CMK (cell line): ENCODE measurements at places on chromosomes 13 and 19.
A peak's percentile ranks its signal among the peaks of the same experiment; 100 is the strongest.

DNA sequence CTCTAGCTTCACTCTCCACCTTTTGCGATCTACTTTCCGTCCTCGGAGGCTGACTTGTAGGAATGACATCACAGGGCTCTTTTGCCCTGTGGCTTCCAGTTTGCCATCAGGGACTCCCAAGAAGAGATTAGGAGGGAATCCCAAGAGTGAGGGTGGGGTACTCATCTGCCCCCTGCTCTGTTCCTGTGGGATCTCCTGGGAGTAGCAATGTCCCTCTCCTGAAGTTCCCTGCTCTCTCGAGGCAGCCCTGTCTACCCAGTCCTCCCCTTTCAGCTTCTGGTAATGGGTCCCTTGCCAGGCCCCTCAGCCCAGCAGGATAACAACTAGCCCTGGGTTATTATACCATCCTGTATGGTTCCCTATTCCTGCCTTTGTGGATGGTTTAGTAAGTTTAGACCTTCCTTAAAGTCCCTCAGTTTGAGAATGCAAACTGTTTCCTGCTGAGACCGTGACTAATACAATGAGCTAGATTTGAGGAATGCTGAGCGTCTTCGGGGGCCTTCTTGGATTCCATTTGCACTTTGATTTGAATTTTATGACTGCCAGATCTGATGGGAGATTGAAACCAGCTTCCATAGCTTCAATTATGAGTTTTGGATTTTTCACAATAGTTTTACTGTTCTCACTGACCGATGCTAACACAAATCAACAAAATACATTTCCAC lies 73.7 kb upstream of the IPO5 start:
- no peak for DNase-seq

GRCh38 chr13:69857183-69857821 lies 250.3 kb upstream of the ATXN8OS start:
- peak; percentile 15 for DNase-seq

DNA sequence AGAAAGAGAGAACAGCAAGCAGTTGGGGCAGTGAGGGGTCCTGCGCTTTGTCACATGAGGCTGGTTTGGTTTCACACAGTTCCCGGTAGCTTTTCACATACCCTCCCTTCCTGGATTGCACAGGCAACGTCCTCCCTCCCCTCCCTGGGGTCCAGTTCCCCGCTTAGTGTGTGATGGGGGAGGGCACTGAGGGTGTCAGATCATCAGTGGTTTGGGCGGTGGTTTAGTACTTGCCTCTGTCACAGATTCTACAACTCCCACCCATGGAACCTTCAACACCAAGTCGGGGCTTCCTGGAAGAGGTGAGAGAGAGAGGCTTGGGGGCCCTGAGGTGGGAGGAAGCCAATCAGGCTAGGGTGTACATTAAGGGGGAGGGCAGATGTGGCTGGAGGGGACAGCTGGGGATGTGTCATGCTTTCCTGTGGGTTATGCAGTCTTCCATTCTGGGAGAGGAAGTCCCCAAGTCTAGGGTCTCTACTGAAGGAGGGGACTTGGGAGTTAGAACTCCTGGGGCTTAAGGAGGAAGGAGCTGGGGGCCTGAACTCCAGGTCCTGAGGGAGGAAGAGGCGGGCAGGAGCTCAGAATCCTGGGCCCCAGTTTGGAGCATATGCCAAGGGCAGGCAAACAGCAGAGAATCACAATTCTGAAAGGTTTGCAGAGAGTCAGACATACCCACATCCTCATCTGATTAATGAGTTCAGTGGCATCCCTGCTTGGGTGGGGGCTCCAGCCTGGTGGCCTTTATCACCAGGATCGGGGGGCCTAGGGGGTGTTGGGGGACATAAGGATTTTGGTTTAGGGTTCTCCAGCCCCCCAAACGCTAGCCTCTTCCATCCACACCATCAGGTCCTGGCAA lies at the start of gene NKG7:
Gene NKG7 (minus strand): TSS at position 6 of the 856 bp plus-strand sequence. CDS start 119 bp downstream, outside the sequence.
- peak; percentile 92 for DNase-seq

- no peak for DNase-seq
These were observed 23.1 kb downstream of the MAP2K2 start for GRCh38 chr19:4100647-4101495.

GRCh38 chr13:43240278-43240677 lies 216.9 kb downstream of the DNAJC15 start:
- DNase-seq, result no peak

DNA sequence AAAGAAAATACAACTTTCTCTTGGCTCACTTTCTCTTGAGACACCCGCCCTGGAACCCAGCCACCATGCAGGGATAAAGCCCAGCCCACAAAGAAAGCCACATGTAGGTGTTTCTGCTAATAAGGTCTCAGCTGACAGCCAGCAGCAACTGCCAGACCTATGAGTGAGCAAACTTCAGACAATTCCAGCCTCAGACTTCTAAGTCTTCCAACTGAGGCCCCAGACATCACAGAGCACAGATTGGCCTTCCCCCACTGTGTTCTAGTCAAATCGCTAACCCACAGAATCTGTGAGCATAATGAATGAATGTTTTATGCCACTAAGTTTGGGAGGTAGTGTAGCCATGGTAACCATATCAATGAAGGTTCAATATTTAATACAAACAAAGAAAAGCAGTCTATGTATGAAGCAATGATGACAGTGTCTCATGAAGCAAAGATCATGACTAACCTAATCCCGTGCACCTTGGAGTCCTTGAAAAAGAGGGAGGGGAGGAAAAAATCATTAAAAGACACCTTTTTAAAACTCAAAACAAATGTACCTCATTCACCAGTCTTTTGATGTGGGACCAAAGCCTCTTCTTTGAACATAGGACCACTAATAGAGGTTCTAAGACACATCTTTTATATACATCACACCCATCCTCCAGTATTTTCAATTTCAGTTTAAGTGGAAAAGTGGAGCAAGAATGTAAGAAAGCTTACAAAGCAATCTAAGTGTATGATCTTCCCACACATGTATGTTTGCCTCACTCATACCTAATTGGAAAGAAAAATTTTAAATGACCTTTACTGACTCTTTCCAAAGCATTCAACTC lies 6.2 kb downstream of the MRPS31 start:
- DNase-seq, result no peak

DNA sequence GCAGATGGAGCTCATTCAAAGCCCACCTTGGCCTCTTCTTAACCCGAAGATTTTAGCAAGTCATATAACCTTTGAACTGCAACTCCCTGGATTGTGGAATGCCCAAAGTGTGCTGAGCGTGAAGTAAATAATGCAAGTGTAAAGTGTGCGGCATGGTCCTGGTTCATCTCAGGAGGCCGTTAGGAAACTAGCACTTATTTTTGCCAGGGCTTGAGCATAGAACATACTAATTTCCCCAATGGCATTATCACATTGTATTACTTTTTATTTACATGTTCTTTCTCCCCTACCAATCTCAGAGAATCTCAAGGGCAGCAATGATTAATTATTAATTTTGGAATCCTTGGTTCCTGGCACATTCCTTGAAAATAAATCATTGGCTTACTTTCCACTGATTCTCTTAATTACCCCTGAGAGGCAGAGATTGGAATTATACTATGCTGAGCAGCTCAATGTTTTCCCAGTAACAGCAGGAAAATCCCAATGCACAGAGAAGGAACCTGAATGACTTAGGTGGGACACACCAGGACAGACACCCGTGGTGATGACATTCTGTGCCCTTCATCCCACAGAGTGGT lies 128.8 kb upstream of the GJB6 start:
- no peak for DNase-seq

- no peak for DNase-seq
These were observed 14.1 kb upstream of the MYH14 start for GRCh38 chr19:50189331-50189730.

DNA sequence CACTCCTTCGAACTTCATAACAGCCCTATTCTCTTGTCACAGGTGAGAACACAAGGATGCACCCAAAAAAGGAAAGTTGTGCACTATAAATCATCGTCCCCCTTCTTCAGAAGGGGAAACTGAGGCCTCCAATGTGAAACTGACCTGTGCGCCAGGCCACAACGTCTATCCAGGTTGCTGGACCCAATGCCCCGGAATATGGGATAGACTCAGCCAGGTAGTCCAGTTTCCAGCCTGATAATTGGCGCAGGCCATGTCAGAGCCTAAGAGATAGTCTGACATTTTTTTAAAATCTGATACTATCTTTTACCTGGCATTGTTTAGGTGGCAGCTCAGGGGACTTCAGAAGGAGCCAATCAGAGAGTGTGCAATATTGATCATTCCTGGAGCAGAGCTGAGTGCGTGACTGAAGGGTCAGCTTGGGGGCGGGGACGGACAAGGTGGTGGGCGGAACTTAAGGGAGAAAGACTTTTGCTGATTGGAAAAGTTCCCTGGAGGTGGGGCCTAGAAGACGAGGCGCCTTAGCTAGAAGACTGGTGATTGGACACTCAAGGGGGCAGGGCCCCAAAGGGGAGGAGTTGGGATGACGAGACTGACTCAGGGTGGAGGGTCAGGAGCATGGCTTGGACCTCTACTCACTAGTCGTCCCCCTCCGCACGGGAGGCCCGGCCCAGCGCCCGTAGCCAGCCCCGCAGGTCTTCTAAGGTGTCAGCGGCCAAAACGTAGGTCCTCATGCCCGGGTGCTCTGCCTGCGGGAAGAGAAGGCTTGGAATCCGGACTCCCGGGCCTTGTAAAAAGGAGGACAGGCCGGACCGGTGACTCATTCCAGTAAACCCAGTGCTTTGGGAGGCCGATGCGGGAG lies 8.5 kb downstream of the PLEKHA4 start:
- no peak for DNase-seq

GRCh38 chr13:73065036-73065435 lies 6.2 kb downstream of the KLF5 start:
- no peak for DNase-seq

DNA sequence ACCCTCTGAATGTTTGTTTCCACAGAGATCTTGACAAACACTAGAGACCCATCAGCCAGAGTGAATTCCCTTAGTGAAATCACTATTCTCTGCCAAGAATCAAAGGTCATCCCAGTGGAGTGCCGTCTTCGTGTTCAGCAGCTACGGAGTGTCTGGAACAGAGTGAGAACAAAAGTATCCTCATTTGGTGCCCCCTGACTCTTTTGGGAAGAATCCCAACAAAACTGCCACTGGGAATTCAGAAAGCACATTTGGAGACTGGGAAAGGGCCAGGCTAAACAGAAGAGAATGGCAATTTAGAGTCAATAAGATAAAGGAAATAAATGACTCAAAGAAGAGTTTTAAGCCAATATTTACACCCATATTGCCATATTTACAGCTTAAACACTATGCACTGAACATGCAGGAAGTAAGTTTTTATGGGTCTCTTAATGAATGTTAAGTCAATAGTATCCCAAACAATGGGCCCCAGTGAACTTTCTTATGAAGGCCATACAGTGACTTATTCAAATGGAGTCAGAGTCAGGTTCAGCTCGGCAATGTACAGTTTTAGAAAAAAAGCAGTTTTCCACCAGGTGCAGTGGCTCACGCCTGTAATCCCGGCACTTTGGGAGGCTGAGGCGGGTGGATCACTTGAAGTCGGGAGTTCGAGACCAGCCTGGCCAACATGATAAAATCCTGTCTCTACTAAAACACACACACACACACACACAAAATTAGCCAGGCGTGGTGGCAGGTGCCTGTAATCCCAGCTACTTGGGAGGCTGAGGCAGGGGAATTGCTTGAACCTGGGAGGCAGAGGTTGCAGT lies 392.6 kb downstream of the KLF5 start:
- no peak for DNase-seq

DNA sequence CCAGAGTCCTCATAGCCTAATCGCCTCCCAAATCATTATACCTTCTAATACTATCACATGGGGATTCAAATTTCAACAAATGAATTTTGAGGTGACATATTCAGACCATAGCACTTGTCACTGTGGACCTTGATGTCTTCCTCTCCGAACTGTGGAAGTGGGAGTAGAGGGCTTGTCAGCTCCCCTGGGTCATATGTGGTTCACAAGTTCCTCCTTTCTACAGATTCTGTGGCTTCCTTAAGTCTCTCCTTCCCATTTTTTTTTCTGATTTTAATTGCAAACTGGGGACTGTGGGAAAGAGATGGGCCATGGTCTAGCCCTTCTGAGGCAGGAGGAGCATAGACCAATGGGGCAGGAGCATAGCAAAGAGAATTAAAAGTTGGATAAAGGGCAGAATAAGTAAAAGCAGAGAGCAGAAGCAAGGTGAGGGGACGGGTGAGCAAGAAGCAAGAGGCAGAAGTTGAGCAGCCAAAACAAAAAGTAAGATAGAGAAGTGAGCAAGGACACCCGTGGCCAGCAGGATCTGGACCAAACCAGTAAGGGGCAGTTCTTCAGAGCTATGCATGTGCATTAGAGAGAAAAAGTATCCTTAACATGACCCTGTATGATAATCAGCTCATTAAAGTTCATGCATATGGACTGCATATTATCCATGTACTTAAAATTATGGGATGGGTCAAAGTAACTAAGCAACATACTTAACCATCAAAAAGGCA lies 2.6 kb upstream of the SIGLEC7 start:
- DNase-seq, result no peak

- DNase-seq, result no peak
These were observed 1419.4 kb upstream of the SPRY2 start for GRCh38 chr13:81760316-81760715.

GRCh38 chr19:48113190-48113917 lies 2.7 kb upstream of the PLA2G4C start:
- no peak for DNase-seq

GRCh38 chr13:109626386-109627171 lies 159.8 kb downstream of the IRS2 start:
- no peak for DNase-seq

GRCh38 chr13:41654796-41655195 lies 197.4 kb downstream of the RGCC start:
- no peak for DNase-seq

GRCh38 chr13:29101409-29101808 lies 281.3 kb downstream of the MTUS2 start:
- DNase-seq, result no peak

GRCh38 chr19:42018503-42019193 lies 24.6 kb upstream of the ATP1A3 start:
- DNase-seq, result no peak

- no peak for DNase-seq
These were observed 44.1 kb downstream of the UBL3 start for GRCh38 chr13:29805994-29806979.

- no peak for DNase-seq
These were observed 13.9 kb downstream of the COL4A1 start for GRCh38 chr13:110293037-110293436.

DNA sequence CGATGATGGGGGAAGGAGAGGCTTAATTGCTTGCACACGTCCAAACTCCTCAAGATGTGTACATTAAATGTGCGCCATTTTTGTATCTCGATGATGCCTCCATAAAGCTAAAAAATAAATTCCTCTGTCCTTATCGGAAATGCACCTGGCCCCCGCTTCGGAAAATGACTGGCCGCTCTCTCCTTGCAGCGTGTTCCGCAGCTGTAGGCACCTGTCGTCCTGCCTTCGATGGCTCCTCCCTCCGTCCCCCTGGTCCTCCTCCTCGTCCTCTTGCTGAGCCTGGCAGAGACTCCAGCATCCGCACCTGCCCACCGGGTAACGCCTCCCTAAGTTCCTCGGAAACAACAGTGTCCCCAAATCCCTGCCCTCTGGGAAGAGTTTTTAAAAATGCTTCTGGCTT lies 1.1 kb downstream of the GALP start:
- DNase-seq, result no peak

GRCh38 chr13:74210693-74211393 lies 76.6 kb upstream of the KLF12 start:
- no peak for DNase-seq

GRCh38 chr19:46713781-46714443 lies 3.0 kb downstream of the PRKD2 start:
- DNase-seq, result peak; percentile 94
